SW 1271 (cell line): ENCODE measurements at places on chromosomes 3 and 15.

DNA sequence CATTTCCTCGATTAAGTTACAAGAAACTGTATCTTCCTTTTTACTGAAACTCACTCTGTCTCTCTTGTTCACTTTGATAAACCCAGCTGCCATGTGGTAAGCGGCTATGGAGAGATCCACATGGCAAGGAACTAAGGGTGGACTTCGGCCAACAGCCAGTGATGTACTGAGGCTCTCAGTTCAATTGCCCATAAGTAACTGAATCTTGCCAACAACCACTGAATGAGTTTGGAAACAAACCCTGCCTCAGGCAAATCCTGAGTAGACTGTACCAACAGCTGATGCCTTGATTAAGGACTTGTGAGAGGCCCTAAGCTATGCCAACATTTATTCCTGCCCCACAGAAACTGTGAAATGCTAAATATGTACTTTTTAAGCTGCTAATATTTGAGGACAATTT lies 433.5 kb downstream of the PLOD2 start:
- no peak for DNase-seq

GRCh38 chr3:14363991-14364390 lies 38.4 kb upstream of the SLC6A6 start:
- DNase-seq, result no peak

DNA sequence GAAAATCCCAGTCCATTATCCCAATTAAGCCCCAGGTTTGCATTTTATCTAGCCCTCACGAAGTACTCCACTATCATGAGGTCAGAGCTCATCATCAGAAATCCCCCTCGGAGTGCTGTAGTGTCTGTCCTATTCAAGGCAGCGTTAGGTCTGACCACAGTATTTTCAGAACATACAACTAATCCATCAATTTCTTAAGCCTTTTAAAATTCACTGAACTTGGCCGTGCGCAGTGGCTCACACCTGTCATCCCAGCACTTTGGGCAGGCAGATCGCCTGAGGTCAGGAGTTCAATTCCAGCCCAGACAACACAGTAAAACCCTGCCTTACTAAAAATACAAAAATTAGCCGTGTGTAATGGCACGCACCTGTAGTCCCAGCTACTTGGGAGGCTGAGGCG lies 11.9 kb downstream of the VGLL4 start:
- DNase-seq, result no peak

- DNase-seq, result no peak
Observed at GRCh38 chr3:106086636-106087035, 217.8 kb upstream of the CBLB start.

GRCh38 chr3:184604615-184605290 lies 43.2 kb downstream of the EPHB3 start:
- DNase-seq, result no peak

DNA sequence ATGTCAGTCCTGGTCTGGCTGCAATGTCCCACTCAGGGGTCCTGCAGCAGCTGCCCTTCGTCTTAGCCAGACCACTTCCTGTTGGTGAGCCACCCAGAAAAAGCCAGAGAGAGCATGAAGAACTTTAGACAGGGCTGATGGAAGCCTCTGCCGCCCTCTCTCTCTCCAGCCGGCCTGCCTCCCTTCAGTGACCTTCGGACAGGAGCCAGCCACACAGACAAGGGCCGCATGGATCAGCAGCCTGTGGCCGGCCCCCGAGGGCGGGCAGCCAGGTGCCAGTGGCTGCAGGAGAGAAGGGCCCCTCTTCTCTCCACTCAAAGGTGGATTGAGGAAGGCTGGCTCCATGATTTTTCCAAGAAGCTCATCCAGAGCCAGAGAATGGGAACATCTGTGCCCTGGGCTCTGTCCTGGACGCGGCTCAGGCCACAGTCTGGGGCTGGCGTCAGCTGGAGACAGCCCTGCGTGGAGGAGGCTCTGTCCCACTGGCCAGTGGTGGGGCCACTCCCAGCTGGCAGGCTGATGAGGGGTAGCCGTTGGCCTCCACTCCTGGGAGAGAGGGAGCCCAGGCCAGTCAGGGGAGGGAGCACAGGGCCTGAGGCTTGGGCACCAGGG lies 42.9 kb downstream of the ISG20 start:
- no peak for DNase-seq
